ENCODE measurements at places on chromosomes 1 and 21.

- no peak for DNase-seq
Measured at GRCh38 chr1:163170331-163170730, 32.4 kb downstream of the RGS5 start.

DNA sequence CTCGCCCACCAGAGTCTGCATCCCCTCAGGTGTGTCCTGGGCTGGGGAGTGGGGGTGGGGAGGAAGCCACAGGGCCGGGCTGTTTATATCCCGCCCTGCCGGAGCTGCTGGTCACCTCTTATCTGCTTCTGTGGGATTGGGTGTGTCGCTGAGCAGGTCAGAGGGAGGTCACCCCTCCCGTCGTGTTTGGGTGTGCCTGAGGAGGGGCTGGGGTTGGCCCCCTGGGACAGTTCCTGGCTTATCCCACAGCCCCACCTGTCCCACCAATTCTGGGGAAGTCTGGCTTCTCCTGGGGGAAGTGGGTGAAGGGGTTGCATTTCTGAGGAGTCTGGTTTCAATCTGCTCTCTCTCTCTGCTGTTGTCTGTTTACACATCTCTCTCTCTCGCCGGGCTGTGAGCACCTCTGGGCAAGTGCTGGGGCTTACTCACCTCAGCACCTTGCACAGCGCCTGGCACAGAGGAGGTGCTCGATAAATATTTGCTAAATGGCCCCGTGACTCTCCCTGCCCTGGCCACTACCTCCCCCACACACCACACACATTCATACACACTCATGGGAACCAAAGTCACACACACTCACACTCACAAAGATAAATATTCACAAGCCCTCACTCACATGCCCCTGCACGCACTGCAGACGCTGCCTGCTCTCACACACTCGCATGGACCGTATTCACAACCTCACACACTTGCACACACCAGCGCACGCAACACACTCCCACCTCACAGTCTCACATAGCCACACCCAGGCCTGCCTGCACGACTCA is 8.3 kb downstream of the ELF3 start:
- DNase-seq = no peak

GRCh38 chr1:18253093-18253492 is 145.5 kb downstream of the IGSF21 start:
- no peak for DNase-seq

GRCh38 chr1:92459871-92460320 is 26.8 kb downstream of the GFI1 start:
- DNase-seq = no peak

GRCh38 chr21:42564561-42564971 is 50.9 kb downstream of the SLC37A1 start:
- DNase-seq = no peak

- no peak for DNase-seq
Measured at GRCh38 chr1:21645550-21645949, 23.6 kb downstream of the RAP1GAP start.

GRCh38 chr1:178371933-178372388 is 124.8 kb downstream of the CLEC20A start:
- no peak for DNase-seq

GRCh38 chr21:33968080-33968994 is 52.7 kb upstream of the ATP5PO start:
- DNase-seq = no peak

GRCh38 chr1:3978990-3979325 is 78.9 kb upstream of the C1orf174 start:
- DNase-seq = no peak

DNA sequence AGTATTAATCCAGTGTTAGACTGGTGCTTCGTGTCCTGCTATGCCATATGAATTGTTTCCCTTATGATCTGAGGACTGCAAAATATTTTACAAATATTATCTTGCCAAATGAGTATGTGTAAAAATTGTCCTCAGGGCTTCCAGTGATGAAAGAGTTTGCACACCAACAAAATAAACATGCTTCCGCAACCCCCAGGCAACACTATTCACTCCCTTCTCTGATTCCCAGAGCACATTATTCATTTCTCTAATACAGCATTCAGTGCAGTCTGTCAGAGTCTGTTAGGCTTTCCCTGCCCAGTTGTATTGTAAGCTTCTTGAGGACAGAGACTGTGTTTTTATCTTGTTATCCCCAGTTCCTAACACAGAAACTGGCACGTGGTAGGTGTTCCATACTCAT is 409.9 kb upstream of the C1orf87 start:
- no peak for DNase-seq

DNA sequence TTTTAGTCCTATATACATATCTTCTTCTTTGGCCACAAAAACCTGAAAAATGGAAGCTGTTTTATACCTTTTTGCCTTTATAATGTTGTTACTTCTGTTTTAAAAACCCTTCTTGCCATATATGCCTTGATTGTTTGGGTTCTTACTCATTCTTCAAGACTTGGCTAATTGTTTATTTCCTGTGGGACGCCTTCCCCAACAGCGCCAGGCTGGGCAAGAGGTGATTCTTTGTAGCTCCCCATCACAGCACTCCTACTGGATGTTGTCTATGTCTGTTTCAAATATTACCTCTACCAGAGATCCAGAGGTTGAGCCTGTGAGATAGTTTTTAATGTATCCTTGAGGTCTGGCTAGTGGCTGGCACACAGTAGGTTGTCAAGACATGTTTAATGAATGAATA is 73.2 kb upstream of the CYP2J2 start:
- DNase-seq = no peak

DNA sequence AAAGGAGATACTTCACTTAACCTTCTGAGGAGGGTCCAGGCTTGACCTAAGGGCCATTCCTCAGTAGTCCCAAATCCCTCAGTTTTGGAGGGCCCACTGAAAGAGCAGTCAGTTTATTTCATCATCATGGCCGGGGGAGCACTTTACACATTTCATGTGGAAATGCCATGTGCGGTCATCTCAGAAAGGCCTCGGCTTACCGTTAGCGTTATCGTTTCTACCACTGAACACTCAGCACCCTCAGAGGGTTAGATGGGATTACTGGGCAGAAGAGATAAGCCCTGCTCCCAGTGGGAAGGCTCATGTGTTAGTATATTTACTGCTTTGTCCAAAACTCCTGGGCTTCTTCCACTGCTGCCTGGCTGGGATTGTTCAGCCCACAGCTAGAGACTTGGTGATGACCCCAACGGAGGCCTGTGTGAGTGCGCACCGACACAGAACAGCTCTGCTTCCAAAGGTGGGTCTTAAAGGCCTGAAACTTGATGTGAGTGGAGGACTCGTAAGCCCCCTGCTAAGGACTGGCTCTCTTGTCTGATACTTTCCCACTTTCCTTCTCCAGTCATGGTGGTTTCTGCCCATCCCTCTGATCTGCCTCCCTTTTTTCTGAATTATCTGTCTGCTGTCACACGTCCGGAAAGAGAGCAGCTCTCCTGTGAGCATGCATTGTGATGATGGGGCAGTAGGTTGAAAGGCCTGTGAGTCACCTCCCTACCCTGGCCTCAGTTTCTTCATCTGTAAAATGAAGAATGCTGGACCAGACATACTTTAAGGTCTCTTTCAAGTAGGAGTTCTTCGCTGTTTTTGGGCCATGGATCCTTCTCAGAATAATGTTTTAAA is 284.5 kb downstream of the ASTN1 start:
- DNase-seq = no peak

DNA sequence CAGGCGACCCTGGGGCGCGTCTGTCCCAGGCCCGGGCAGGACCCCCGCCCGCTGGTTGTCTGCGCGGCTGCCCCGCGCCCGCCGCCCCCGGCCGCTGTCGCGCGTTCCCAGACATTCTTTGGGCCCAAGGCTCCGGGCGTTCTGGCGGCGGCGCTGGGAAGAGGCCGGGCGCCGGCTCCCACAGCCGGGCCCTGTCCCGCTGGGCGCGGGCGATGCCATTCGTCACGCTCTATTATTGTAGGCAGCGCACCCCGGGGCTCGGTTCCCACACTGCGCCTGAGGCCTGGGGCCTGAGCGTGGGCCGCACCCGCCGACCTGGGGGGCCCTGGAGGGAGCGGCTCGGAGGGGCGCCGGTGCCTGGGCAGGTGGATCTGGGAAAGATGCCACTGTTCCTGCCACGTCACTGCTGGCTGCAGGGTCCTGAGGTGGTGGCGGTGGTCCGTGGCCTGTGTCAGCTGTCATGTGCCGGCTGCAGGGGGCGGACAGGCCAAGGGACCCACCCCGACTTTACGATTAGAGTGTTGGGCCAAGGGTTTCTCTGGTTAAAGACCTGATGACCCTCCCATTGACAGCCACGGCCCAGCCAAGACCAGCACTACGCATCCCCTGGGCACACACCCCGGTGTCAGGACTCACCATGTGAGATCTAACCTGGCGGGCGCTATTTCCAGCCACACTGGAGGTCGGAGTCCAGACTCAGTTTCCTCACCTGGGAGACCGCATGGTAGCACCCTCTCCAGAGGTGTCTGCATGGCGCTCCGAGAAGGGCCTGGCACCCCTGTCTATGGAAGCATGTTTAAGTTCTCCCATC is 55.1 kb upstream of the ADARB1 start:
- DNase-seq = no peak

DNA sequence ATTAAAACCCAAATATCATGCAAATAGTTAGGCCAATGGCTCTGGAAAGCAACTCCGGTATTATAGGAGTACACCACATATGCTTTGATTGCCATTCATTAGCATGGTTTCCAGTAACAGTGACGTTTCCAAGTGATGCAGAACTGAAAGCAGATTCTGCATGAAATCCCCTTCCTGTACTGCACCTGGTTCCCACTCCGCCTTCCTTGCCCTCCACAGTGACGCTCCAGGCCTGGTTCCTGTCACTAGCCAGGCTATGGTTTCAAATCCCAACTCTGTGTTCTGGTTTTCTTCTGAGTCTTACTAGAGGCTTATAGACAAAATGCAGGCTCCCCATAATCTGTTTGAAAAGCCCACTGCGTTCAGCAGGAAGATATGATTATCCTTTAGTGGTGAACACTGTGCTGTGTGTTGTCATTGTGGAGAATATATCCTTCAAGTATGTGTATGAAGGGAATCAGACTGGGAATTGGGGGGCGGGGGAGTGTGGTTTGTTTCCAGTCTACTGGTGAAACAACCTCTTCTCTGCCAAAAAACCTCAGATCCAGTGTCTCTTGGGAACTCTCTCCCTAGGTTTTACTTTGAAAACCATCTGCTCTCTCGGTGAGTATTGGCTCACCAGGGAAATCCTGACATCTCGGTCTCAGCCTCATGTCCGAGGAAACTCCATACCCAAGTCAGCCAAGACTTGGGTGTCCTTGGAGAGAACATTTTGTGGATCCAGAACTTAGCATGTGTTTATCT is 78.7 kb downstream of the TYW3 start:
- DNase-seq = no peak

DNA sequence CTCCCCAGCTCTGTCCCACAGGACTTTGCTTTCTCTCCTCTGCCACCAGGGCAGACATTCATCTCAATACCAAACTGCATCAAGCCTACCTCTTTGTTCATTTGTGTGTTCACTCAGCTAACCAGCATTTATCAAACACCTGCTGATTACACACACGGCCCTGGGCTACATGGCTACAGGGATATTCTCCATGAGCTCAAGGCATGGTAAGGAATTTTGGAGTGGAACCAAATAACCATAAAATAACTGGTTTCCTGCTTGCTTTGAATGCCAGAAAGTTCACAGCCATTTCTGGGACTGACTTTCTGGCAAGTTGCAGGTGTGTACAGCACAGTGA is 54.6 kb downstream of the LDLRAD2 start:
- no peak for DNase-seq

GRCh38 chr1:226735576-226735975 is 3.5 kb downstream of the ITPKB start:
- no peak for DNase-seq

- no peak for DNase-seq
Measured at GRCh38 chr1:221910222-221910621, 168.3 kb upstream of the DUSP10 start.
